GM04503 (cell line): ENCODE measurements at places on chromosomes 6 and 20.
A peak's percentile ranks its signal among the peaks of the same experiment; 100 is the strongest.

GRCh38 chr6:106495014-106495413 lies 134.3 kb downstream of the RTN4IP1 start:
- no peak for DNase-seq

DNA sequence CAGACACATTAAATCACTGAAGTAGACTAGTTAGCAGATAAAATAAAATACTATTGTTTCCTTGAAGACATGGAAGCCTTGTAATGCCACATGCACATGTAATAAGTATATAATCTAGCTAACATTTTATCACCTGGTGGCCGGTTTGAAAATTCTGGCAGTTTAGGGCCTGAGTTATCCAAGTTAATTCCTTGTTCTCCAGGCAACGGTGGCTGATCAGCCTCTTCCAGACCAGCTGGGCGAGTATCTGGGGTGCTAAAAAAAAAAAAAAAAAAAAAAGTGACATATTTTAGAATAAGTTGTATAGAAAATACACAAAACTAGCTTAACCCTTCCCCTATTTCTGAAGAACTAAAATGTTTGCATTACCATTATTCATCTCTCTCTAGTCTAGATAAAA lies 42.5 kb downstream of the TP53INP2 start:
- no peak for DNase-seq

DNA sequence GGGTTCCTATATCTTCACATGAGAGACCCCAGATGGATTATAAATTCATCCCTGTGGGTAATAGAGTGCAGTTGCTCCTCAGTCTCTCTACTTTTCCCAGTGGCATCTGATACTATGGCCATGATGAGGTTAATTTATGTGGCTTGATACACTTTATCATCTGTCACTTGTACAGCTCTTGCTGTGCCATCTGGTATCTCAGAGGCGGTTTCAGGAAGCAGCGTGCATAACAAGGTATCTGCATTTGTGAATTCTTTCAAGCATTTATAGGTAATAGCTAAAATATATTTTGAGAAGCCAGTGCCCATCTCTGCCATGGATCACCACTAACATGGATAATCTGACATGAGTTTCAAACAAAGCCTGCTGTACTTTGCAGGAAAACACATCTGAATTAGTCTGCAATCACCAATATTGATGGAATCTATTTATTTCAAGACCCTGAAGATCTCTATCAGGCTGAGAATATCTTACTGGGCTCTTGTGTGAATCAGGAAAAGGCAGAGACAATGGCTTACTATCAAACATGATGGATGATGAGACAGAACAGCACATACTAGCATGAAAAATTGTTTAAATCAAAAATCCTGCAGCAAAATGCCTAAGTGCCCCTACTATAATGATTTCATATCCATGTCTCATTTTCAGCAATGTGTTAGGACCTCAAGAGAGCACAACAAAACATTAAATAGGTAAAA lies 548.7 kb upstream of the MAP3K7 start:
- DNase-seq: no peak

DNA sequence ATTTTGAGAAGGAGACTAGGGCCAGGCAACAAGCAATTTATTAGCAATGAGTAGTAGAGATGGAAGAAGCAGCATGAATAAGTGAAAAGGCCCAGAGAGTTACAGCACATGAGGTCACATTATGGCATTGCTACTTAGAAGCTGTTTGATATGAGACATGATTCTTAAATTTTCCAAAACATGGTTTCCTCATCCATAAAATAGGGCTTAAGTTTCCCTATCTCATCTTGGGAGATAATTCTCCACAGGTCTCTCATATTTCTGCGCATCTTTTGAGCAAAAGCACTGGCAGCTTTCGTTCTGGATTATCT lies 656.1 kb downstream of the EPHA7 start:
- no peak for DNase-seq

DNA sequence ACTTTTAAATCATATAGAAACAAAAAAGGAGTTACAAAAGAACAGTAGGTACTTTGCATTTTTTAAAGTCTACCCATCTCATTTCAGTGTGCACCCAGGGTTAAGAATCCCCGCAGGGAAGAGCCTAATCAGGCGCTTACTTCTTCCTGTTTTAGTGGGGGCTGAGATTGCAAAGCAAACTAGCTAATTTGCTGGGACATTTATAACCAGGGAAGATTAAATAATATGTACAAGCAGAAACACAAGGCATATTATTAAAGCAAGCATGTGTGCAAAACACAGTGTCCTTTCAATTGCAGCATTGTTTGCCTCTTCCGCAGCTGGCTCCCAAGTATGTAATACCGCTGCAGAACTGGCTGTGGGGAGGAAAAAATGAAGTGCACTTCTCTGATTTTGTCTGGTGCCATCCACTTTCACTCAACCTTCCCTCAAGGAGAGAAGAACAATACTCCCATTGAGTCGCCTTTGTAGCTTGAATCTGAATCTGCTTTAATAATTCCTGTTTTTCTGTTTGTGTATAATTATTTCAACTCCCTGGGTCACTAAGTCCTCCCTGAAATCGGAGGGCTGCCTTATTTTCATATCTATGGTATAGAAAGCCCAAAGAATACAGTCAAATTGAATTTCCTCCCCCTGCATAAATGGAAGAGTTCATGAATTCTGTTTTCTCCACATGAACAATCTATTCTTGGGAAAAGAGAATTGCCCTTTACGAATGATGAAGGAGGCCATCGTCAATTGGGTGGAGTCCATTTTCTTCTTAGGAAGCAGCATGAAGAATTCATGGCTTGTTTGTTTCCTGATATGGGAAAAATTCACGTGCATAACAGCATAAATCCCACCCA lies 23.3 kb upstream of the BCAS1 start:
- no peak for DNase-seq

- no peak for DNase-seq
Observed at GRCh38 chr20:45765307-45765875, 26.3 kb downstream of the WFDC3 start.

GRCh38 chr6:2363211-2363610 lies 117.8 kb upstream of the GMDS start:
- DNase-seq: no peak

DNA sequence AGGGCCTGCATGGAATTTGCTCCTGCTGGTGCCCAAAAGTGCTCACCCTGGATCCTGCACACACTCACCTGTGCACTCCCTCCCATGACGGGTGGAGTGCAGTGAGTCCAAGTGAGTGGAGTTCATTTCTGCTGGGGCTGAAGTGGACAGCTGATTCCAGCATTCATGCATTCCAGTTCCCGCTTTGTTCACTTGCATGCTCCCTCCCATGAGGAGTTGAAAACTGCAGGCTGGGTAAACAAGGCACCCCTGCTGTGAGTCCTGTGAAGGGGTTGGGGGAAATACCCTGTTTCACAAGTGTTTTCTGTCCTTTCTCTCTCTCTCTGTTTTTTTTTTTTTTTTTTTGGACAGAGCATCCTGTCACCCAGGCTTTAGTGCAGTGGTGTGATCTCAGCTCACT lies 454.1 kb upstream of the NOX3 start:
- no peak for DNase-seq

- DNase-seq: peak; percentile 68
Observed at GRCh38 chr6:52995913-52996645, 995 bp upstream of the GSTA4 start.

DNA sequence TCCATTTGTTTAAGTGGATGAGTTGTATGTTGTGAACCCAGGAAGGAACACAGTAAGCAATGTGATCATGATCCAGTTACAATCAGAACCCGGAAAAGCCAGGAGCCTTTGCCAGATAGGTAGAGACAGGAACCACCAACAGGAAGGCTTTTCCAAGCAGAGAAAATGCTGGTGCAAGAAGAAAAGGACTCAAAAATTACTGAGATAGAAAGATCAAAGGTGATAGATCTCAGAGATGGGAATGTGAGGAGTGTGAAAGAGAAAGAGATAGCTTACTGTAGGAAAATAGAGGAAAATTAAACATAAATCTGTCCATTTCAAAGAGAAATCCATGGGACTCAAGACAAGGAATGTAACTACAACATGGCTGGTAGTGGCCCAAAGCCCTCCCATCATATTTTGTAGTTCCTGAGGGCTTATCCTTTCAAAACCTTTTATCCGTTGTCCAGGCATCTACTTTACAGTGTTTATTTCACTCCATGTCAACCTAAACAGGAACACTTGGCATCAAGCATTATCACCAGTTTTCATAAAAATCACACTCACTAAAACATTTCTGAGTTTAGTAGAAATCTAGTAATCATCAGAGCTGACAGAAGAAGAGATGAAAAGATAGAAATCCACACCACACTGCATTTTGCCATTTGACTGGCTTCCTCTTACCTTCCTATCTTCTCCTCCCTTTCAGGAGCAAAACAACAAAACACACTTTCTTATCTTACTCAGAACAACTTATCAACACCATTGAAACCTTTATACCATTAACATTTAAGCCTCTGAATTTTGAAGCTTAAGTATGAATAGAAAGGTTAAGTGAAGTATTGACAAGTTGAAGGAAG lies 44.5 kb upstream of the STXBP5 start:
- DNase-seq: no peak

DNA sequence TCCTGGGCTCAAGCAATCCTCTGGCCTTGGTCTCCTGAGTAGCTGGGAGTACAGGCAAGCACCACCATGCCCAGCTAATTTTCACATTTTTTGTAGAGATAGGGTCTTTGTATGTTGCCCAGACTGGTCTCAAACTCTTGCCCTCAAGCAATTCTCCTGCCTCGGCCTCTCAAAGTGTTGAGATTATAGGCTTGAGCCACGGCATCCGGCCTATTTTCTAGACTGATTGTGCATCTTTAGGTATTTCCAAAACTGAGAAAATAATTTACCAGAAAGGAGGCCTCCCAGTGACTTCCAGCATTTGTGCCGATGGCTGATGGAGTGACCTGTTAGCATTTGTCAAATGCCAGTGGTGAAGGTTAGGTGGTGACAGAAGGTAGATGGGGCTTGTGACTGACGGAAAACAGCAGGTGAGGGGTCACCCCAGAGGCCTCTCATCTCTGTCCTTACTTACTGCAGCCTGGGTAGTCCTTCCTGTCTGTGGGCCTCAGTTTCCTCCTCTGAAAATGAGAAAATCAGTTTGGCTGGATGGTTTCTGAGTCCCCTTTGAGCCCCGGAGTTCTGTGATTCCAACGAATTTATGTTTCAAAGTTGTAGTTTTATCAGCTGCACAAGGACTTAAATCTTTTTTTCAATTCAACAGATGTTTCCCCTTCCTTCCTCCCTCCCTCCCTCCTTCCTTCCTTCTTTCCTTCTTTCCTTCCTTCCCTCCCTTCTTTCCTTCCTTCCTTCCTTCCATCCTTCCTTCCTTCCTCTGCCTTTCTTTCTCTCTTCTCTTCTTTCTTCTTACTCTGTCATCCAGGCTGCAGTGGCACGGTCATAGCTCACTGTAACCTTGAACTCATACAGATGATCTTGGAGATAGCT lies 53.5 kb downstream of the TGM2 start:
- DNase-seq: no peak

- DNase-seq: no peak
Observed at GRCh38 chr6:123986938-123987337, 183.3 kb downstream of the NKAIN2 start.

DNA sequence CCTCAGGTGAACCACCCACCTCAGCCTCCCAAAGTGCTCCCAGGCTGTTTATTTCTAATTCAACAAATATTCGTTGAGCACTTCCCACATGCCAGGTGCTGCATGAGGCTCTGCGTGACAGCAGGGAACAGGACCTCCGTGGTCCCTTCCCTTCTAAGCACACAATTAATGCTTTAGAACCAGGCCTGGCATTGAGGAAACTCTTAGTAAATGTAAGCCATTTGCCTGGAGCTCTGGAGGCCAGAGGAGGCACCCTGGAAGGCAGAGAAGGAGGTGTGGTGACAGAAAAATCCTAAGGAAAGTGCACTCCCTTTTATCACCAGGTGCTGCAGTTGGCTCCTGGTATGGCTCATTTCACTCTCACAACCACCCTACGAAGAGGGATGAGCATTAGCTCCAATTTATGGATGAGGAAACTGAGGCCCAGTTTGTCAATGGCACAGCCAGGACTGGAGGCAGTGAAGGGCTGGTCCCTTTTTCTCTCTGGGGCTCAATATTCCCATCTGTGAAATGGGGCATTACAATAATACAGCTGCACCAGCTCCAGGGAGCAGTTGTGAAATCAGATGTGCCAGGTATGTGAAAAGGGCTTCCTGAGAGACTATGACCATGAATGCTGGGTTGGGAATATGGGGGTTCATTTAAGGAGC lies 8.1 kb upstream of the ID1 start:
- DNase-seq: no peak

DNA sequence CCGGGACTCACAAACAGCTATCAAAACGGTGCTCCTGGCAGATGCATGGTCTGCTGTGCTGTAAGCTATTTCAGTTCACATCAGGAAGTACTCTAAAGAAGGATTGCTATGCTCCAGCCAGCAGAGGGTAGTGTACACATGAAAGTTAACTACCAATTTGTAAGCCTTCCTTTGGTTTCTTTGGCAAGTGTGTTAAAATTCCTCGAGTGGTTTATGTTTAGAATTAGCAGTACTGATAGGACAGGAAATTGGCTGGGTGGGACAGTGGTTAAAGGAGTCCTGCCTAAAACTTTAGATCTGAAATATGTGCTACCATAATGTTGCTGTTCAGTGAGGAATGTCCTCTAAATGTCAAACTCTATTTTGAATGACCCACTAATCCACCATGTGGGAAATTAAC lies 47.4 kb downstream of the TRMT11 start:
- DNase-seq: peak; percentile 73

DNA sequence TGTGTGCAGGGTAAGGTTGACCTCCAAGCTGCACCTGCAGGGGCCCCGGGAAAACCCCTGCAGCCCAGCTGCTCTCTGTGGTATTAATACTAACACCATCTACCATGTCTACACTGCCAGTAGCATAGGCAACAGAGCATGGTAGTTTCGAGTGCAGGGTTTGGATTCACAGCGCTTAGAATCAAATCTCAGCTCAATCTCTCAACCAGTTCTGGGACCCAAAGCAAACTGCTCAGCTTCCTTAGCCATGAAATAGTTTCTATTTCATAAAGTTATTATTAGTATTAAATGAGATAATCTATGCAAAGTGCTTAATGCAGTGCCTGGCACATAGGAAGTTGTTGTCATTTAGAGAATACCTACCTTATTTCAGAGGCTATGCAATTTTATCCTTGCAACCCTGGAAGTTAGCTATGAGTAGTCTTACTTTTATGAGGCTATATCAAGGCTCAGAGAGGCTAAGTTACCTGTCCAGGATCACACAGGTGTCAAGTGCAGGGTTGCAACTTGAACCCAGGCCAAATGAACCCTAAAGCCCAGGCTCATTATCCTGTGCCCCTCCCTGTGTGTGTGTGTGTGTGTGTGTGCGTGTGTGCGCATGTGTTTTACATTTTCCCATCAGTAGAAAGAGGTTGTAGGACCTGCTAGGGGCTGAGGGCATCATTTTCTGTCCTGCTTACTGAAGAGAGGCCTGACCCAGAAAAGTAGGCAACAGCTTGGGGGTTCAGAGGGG lies 27.6 kb upstream of the MRPS18A start:
- DNase-seq: no peak

DNA sequence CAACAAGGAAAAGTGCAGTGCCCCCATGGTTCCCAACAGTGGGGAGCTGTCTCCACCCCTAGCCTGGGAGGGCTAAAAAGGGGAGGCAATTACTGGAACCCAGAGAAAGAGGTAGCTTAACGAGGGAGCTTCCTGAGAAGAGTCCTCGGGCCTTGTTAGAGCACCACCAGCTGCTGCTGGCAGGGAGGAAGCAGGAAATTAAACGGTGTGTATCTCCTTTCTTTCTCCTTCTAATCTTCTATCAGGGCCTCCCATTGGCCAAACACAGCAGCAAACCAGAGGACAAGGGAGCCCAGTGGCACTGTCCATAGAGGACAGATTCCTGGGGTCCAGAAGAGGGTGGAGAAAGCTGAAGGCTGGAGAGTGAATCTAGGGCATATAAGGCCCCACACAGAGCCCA lies 7.6 kb upstream of the BTN2A2 start:
- no peak for DNase-seq

- no peak for DNase-seq
Observed at GRCh38 chr20:59160389-59161115, 3.1 kb upstream of the ZNF831 start.

- no peak for DNase-seq
Observed at GRCh38 chr6:116290799-116291198, 11.1 kb upstream of the TSPYL1 start.
